Activated CD4-positive, alpha-beta T cell treated with anti-CD3 and anti-CD28 coated beads, Interleukin-2, amount 50 U/mL, for 4 hours (primary cell): ENCODE measurements at places on chromosomes 5 and 9.

GRCh38 chr5:14895301-14895700 is 23.7 kb upstream of the ANKH start:
- DNase-seq = no peak

DNA sequence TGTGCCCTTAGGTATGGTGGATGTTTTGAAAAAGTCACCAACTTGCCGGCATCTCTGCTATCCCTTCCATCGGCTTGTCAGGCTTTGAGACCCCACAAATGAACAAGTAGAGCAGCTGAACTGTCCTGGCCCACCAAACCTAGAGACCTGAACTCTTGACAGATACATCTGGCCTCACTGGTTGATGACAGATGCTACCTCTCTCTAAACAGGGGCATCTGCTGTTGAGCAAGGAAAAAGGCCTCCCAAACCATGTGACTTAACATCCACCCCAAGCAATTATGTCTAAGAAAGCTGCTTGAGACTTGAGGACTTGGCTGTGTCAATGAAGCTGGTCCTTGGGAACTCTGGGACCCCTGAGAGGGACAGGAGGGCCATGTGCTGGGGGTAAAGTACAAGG is 2.3 kb downstream of the CCNI2 start:
- DNase-seq = no peak

GRCh38 chr5:171123417-171123816 is 185.6 kb upstream of the TLX3 start:
- no peak for DNase-seq

GRCh38 chr9:138078846-138079245 is 201.3 kb downstream of the CACNA1B start:
- no peak for DNase-seq

DNA sequence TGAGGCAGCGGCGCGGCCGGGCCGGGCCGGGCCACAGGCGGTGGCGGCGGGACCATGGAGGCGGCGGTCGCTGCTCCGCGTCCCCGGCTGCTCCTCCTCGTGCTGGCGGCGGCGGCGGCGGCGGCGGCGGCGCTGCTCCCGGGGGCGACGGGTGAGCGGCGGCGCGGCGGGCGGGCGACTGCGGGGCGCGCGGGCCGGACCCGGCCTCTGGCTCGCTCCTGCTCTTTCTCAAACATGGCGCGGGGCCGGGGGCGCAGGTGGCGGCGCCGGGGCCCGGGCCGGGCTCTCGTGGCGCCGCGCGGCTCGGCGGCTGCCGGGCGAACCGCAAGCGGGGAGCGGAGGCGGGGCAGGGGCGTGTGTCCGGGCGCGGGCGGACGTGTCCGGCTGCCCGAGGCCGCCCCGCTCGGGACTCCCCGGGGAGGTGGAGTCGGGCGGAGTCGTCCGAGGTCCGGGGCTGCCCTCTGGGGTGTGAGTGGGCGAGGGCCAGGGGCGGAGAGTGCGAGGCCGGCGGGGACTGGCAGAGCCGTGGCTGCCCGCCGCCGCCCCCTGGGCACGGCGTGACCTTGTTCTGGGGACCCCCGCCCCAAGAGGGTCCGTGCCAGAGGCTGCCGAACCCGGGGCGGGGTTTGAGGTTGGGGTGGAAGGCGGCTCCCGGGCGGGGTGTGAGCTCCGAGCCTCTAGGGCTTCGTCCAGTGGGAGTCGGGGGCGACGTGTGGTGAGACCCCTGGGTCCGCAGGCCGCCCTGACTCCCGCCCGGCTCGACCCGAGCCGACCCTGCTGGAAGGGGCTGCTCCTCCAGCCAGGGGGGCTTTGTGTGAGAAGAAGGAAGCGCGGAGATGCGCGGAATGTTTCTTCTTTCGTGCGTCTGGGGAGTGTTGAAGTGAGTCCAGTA is 485 bp downstream of the TGFBR1 start:
- DNase-seq = peak; percentile 2

DNA sequence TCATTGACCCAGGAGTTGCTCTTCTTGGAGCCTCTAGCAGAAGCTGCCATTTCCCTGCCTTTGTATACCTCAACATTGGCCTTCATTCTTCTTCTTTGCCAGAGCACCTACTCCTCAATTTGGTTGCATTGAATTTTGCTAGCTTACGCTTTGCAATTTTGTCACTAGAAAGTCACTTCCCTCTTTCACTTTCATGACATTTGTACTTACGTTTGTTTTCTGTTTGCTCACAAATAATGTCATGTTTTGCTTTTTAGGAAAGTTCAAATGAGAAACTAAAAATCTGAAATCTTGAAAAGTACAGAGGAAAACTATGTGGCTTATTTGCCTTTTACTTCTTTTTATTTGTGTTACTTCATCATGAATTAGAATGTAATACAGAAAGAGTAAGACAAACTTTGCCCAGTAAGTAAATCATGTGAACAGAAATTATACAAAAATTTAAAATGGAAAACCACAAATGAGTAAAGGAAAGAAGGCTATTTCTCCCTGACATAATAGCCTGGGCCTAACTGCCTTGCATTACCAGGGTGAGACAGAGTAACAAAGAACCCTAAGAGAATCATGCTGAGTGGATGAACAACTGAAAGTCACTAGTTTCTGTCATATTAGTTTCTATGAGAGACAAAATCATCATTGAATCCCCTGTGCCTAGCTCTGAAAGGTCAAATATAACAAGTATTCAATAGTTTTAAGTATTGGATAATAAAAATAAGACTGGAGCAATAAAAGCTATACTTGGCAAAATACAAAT is 7.4 kb upstream of the IFNA1 start:
- no peak for DNase-seq

GRCh38 chr9:113548221-113549041 is 84.9 kb downstream of the RGS3 start:
- peak; percentile 21 for DNase-seq

- DNase-seq = no peak
These were observed 197.1 kb downstream of the NTRK2 start for GRCh38 chr9:84866396-84867175.

GRCh38 chr9:100725371-100725770 is 147.5 kb downstream of the CAVIN4 start:
- DNase-seq = no peak

DNA sequence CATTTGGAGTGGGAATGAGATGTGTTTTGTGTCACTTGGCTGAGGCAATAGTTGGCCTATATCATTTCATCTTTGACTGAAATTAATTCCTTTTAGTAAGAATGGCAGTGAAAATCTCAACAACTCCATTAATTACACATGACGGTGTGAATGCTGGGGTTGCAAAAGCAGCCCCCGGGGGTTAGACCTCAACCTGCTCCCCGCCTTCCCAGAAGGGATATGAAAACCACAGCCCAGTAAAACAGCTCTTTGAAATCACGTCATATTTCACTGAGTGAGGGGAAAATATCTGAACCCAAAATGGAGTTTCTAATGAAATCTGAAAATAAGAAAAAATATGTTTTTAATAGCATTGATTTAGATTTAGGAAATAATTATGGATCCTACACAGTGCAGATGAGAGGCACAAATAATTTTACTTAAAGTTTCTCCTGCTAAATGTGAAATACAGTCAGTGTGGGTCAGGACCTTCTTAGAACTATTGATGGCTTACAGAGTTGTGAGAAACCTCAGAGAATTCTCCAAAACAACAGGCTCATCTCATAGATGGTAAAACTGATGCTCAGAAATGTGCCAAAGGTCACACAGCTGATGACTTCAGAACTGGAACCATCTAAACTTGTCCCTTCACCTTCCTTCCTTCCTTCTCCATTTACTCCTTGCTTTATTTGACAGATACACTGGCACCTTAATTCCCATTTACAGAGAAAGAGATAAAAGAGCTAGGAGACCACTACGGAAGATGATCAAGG is 96.5 kb downstream of the SPOCK1 start:
- no peak for DNase-seq

GRCh38 chr5:143491646-143492045 is 88.2 kb upstream of the NR3C1 start:
- no peak for DNase-seq

GRCh38 chr9:103702572-103702971 is 391.5 kb upstream of the SMC2 start:
- no peak for DNase-seq

- DNase-seq = no peak
These were observed 121.4 kb upstream of the C6 start for GRCh38 chr5:41334758-41335157.

- DNase-seq = no peak
These were observed 661.5 kb upstream of the NUDT12 start for GRCh38 chr5:104223885-104224773.

GRCh38 chr9:134377976-134378375 is 51.7 kb downstream of the RXRA start:
- no peak for DNase-seq

GRCh38 chr9:105405514-105406131 is 42.2 kb upstream of the FSD1L start:
- peak; percentile 19 for DNase-seq

DNA sequence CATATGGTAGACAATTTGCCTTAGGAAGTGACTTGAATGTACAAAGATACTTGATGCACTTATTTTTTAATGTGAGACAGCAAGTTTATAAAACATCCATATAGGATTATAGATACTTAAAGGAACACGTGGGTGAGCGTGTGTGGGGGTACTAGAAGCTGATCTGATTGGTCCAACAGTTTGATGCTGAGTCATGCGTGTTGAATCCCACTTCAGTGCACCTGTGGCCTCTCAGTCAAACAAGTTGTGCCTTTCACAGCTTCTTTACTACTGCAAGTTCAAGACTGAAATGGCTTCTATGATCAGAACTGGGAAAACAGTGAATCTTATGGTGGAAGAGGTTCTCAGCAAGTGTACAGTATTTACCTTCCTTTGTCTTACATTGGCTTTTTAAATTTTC is 98.9 kb downstream of the MAP1B start:
- no peak for DNase-seq

GRCh38 chr5:107743373-107744000 is 72.8 kb upstream of the EFNA5 start:
- DNase-seq = no peak

GRCh38 chr5:100889165-100889743 is 13.8 kb downstream of the ST8SIA4 start:
- DNase-seq = no peak

GRCh38 chr5:76099756-76100155 is 16.6 kb downstream of the SV2C start:
- no peak for DNase-seq

GRCh38 chr9:133707065-133707762 is 30.9 kb downstream of the SARDH start:
- DNase-seq = no peak

DNA sequence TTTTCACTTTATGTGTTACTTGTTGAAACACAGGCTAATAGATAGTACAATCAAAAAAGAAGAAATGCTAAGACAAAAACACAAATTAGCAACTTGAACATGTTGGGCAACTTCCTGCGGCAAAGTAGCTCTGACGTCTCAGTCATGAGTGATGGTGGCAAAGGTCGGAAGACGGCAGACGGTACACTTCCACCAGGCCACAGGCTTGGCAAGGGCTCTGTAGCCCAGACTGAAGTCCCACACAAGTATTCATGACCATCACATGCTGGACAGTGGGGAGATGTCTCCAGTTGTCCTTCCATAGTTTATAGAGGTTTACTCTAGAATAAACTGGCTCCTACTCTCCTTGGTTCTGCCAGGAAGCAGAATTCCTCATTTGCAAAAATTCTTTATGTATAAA is 831.3 kb downstream of the MTRR start:
- no peak for DNase-seq

- no peak for DNase-seq
These were observed 153.9 kb upstream of the DAP start for GRCh38 chr5:10914741-10915480.

DNA sequence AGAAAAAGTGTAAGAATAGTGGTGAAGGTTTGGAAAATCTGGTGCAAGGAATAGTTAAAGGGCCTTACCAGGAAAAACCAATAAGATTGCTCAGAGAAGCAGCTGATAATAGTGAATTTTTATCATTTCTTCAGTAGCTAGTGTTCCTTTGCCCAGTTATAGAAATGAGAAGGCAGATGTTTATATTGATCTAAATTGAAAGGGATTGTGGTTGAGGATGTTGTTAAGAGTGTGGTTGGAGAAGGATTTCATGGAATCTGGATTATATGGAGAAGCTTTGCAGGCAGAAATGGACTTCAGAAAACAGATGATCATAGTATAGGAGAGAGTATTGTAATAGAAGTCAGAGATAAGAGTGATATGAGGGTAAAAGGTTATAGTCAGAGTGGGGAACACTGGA is 102.6 kb downstream of the XRCC4 start:
- no peak for DNase-seq

GRCh38 chr5:171416160-171417049 is 3.0 kb upstream of the FGF18 start:
- DNase-seq = no peak

DNA sequence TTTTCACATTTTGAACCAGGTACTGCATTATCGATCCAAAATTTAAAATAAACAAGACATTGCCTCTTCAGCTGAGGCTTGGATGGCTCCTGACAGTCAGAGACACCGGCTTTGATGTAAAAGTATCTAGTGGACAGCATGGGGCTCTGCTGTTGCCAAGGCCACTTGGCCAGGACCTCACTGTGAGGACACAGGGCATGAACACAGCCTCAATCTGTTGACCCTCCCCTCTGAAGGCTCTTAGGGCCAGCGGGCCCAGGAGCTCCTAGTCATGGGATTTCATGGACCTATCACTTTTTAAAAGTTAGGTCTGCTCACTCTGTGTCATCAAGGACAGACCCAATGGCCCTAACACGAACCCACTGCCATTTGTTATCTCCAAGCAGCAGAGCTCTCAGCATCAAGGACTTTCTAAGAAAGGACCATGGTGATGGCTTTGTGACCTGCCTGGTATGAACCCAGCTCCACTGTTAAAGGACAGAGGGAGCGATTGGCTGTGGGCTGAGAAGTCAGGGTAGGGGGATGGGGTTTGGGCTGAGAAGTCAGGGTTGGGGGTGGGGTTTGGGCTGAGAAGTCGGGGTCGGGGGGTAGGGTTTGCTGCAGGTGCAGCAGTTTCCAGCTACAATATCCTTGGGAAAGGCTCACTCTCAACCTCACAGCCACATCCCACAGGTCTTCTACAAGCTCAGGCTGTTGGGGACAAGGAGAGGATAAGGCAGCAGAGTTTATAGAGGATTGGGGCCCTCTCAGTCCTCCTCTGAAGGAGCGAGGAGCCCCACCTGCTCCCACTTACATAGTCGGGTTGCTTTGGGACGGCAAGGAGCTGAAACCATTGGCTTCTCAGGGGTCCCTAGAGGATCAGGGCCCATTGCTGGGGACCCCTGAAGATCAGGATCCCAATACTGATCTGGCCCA is 146.8 kb downstream of the BARX1 start:
- no peak for DNase-seq

- DNase-seq = no peak
These were observed 228.1 kb upstream of the CYLC2 start for GRCh38 chr9:102767076-102767475.
